Left forelimb (tissue), 1 donor: ENCODE measurements at places on chromosomes 3 and 15.
A peak's percentile ranks its signal among the peaks of the same experiment; 100 is the strongest.

DNA sequence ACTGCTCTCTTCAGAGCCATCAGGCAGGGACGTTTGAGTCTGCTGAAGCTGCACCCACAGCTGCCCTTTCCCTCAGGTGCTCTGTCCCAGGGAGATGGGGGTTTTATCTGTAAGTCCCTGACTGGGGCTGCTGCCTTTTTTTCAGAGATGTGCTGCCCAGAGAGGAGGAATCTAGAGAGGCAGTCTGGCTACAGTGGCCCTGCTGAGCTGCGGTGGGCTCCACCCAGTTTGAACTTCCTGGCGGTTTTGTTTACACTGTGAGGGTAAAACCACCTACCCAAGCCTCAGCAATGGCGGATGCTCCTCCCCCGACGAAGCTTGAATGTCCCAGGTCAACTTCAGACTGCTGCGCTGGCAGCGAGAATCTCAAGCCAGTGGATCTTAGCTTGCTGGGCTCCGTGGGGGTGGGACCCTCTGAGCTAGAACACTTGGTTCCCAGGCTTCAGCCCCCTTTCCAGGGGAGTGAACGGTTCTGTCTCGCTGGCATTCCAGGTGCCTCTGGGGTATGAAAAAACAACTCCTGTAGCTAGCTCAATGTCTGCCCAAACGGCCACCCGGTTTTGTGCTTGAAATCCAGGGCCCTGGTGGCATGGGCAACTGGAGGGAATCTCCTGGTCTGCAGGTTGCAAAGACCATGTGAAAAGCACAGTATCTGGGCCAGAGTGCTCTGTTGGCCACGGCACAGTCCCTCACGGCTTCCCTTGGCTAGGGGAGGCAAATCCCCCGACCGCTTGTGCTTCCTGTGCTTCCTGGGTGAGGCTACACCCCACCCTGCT lies 21.1 kb upstream of the ST6GAL1 start:
- no peak for DNase-seq

GRCh38 chr3:122930063-122930997 lies 97.2 kb downstream of the SEMA5B start:
- no peak for DNase-seq

DNA sequence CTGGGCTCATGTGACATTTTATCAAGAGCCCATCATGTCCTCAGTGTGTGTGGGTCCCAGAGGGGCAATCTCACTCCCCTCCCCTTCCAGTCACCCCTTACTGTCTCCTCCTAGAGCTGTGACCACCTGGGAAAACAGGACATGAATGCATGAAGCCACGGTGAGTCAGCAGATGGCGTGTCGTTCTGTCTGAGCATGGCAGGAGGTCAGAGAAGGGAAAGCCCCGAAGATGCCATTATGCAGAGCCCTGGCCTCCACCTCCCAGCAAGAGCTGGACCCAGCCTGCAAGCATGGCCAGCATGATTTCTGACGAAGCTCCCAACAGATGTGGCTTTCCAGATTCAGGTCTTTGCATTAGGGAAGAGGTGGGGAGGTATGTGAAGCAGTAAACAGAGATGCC lies 118.5 kb downstream of the TLE3 start:
- DNase-seq, result no peak

DNA sequence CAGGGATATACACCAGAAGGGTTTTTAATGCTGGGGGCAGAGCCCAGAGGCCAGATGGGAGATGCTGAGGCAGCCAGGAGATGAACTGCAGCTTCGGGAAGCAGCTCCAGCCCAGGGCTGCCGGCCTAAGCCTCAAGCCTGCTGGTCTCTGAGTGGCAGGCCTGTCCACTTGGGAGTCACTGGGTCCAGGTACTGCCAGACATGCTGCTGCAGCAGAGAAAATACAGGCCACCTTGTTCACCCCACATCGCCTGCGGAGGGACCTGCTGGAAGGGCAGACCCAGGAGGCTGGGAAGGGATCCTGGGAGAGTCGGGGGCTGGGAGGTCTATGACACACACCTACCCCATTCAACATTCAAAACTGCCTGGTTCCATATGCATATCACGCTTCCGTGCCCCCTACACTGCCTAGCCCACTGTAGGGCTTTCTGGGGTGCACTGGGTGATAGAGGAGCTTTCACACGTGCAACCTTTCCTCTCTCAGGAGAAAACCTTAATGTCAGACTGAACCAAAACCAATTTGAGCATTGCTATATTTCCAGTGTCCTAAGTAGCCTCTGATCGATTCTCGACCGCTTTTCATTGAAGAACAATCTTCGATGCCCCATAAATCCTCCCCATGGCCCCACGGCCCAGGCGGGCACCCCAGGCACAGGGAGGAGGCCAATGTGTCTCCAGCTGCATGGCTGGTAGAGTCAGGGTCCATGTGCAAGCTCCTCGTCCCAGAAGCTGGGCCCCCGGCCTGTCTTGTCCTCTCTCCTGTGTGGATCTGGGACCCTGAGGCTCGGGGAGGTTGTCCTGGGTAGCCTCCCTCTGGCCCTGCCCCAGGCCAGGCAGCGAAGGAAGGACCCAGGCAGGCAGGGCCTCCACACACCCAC lies 147.4 kb downstream of the ATP10A start:
- DNase-seq, result no peak

GRCh38 chr15:35066094-35066493 lies 19.0 kb downstream of the NANOGP8 start:
- DNase-seq, result no peak

DNA sequence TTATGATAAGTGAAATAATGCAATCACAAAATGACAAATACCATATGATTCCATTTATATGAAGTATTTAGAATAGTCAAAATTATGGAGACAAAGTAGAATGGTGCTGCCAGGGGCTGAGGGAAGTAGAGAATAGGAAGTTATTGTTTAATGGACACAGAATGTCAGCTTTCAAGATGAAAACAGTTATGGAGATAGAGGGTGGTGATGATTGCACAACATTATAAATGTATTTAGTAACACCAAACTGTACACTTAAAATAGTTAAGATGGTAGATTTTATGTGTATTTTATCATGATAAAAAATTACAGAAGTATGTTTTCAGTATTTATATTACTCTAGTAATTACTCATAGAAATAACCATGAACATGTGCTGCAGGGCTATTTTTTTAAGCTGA lies 100.8 kb upstream of the AZI2 start:
- no peak for DNase-seq

GRCh38 chr3:55823001-55823400 lies 335.9 kb upstream of the WNT5A start:
- no peak for DNase-seq

DNA sequence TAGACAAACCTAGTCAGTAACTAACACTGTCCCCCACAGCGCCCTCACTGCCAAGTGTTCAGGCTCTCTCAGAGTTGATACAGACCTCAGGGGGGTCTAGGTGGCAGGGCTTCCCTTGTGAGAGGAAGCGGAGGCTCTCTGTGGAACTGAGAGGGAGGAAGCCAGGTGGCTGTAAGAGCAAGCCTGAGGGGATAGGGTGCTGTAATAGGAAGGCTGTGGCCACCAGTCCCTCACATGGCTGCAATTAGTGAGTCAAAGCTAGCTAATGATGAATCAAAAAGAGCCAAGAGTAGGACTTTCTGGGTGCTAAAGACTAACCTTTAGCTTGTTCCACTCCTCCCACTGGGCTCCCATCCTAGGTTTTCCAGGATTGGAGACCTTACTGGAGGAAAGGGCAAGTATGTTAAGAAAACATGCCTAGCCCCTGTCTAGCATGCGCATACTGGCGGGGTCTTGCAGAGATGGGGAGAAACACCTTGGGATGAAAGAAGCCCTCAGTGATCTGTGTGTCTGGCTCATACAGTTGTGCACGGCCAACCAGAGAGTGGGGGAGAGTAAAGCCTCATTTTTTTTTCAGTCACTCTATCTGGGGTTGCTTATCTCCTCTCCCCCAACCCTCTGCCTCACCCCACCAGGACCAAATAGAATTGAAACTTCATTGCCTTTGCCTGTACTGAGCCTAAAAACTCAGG lies 13.3 kb upstream of the SOX2 start:
- DNase-seq, result no peak

GRCh38 chr3:47863391-47864128 lies 60.6 kb downstream of the DHX30 start:
- DNase-seq, result no peak

DNA sequence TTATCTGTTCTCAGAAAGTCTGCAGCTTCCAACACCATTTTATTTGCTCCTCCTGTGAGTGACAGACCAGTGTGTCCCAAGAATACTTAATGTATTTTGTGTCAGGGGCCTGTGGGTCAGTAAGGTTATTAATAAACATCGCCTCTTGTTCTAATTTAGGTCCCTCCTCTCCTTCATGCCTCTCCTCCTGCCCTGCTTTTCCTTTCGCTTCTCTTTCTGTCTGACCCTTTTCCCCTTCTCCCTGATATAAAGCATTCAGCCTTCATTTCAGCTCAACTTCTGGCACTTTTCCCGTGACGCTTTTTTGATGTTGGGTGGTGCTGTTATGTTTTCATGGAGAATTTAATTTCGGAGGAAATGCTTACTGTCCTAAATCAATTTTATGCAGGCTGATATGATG lies 29.7 kb upstream of the NR2F2 start:
- no peak for DNase-seq

DNA sequence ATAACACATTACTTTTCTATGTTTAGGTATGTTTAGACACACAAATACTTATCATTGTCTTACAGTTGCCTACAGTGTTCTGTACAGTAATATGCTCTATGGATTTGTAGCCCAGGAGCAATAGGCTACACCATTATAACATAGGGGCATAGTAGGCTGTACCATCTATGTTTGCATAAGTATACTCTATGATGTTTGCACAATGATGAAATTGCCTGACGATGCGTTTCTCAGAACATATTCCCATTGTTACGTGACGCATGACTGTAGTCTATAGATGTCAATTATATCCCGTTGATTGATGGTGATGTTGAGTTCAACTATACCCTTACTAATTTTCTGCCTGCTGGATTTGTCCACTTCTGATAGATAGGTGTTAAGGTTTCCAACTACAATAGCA lies 139.4 kb upstream of the PFN2 start:
- no peak for DNase-seq

DNA sequence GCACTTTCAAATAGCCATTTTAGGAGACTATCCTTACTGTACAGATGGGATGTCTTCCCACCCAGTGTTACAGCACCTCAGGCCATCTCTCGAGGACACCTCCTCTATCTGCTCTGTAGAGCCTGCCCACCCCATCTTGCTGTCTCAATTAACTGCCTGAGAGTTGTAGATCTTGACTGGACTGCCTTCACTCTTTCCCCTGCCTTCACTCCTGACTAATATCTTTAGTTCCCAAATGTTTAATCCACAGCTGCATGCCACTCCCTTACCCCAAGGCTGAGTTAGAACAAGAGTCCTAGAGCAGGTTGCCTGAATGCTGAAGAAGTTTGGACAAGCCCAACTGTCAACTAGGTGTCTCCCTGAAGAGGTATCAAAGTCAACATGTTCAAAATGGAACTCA lies 1.3 kb upstream of the PP2D1 start:
- DNase-seq, result no peak

- no peak for DNase-seq
Observed at GRCh38 chr3:150733373-150733935, 29.5 kb downstream of the SIAH2 start.

DNA sequence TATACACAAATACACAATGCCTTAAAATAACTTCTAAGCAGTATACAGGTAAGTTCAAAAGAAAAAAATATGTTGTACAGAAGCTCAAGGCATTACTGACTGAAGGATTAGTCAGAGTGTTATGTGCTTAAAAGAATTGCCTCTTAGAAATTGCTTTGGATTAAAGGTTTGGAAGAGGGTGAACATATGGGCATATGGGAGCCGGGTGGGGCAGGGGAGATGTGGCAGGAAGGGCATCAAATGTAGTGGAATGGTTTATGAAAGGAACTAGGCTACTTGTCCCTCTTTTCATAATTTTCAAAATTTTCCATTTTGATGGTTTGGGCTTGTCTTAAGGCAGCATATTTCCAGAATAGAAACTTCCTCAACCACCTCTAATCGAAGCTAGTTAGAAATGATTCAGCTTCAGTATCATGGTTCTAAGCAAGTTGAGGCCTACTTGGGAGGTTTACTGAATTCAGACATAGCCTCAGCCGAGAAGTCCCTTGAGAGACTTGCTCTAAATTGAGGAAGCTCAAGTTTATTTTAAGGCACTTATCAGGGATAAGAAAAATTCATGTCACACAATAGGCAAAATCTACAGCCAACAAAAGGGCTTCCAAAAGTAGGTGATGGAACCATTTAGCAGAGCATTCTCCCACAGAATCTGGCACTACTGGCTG lies 10.1 kb upstream of the GOLGB1 start:
- no peak for DNase-seq

GRCh38 chr3:12875857-12876836 lies 34.8 kb upstream of the RPL32 start:
- DNase-seq, result no peak

DNA sequence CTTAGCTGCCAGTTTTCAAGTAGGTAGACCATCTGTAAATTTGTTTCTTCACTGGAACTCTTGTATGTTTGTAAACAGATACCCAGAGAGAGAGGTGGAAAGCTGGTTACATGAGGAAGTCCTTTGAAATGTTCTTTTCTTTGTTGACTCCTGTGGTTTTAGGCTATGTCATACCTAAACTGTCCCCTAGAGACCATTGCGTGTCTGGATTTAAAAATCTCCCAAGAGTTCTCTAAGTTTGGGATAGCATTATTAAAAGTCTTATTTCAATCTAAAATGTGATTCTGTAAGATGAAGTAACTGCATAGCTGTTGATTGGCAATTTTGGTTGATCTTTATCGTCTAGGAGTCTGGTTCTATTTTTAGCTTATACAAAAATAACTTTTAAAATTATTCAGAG lies 127.2 kb downstream of the GHSR start:
- no peak for DNase-seq

DNA sequence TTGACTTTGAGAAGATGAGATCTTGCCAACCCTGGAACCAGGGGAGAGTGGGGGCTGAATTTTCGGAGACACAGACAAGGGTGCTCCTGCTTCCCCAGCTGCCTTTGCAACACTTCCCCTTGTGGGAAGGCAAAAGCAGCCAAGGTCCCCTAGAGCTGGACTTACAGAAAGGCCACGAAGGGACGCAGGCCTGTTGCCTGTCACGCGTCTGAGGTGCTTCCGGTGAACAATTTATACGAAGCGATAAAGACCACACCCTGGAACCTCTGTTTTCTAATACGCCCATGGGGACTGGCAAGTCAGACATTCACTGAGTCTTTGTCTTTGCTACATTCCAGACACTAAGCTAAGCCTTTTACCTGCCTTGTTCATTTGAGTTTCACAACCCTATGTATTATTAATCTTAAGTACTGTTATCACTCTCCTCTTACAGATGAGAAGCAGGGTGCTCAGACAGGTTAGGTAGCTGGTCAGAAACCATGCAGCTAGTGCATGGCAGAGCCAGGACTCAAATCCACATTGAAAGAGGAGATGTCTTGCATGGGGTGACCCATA lies 13.2 kb downstream of the MEGF11 start:
- DNase-seq, result no peak

DNA sequence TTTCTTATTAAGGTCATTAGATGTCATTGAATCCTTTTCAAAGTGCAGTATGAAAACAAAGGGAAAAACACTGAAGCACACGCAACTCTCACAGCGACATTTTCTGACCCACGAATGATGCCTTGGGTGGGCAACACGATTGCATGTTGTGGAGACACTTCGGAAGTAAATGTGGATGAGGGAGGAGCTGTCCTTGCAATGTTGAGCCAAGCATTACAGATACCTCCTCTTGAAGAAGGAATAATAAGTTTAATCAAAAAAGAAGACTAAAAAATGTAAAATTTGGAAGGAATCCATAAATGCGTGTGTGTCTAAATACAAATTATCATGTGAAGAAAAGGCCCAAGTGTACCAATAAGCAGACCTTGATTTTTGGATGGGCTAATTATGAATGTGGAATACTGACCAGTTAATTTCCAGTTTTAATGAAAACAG lies 16.9 kb downstream of the THBS1 start:
- no peak for DNase-seq

- peak; percentile 48 for DNase-seq
Observed at GRCh38 chr15:81303244-81304225, 20.4 kb downstream of the STARD5 start.
